ENCODE measurements at places on chromosomes 6 and 20.
A peak's percentile ranks its signal among the peaks of the same experiment; 100 is the strongest.

DNA sequence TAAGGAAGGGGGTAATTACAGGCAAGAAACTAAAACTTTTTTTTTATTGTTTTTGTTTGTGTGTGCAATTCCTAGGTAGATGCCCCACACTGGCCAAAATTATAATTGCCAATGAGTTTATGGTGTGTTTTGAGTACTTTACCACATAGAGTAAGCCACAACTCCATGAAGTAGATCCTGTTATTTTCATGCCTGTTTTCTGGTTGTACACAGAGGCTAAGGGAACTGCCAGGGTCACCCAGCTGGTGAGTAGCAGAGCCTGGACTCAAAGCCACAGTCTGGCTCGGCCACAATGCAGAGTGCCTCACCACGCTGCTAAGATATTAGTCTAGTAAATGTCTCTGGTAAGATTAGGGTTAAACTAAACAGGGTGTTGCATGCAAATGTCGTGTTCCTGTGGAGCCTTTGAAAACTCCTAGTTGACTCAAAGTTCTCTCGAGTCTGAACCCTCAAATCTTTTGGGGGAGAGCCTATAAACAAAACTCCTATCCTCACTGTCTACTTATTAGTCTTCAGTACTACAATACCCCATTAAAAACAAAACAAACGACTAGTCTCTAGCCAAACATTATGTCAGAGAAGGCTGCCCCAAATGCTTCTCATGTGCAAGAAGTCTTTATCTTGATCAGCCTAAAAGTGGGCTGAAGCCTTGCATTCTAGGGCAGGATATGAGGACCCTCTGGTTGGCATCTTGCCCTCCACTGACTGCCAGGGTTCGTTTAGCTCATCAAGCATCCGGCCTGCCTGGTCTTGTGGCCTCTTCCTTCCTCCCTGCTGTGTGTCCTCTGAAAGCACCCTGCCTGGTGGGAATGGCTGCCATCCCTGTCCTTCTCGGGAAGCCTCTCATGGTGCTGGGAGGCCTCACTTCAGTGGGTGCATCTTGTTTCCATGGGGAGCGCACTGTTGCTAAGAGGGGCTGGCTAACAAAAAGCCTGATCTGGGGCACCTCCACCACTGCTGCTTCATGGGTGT is 4.2 kb downstream of the DUSP22 start:
- DNase-seq = no peak

GRCh38 chr6:154202339-154202738 is 154.3 kb downstream of the IPCEF1 start:
- no peak for DNase-seq

- no peak for DNase-seq
Measured at GRCh38 chr6:46271728-46272127, 100.9 kb upstream of the ENPP5 start.

GRCh38 chr20:41984031-41984430 is 365.9 kb upstream of the CHD6 start:
- DNase-seq = no peak

DNA sequence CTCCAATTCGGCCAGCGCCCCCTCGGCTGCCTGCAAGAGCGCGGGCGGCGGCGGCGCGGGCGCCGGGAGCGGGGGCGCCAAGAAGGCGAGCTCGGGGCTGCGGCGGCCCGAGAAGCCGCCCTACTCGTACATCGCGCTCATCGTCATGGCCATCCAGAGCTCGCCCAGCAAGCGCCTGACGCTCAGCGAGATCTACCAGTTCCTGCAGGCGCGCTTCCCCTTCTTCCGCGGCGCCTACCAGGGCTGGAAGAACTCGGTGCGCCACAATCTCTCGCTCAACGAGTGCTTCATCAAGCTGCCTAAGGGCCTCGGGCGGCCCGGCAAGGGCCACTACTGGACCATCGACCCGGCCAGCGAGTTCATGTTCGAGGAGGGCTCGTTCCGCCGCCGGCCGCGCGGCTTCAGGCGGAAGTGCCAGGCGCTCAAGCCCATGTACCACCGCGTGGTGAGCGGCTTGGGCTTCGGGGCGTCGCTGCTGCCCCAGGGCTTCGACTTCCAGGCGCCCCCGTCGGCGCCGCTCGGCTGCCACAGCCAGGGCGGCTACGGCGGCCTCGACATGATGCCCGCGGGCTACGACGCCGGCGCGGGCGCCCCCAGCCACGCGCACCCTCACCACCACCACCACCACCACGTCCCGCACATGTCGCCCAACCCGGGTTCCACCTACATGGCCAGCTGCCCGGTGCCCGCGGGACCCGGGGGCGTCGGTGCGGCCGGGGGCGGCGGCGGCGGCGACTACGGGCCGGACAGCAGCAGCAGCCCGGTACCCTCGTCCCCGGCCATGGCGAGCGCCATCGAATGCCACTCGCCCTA is 963 bp downstream of the FOXF2 start:
- no peak for DNase-seq

- DNase-seq = no peak
Measured at GRCh38 chr20:33688938-33689424, 2.8 kb upstream of the E2F1 start.

- no peak for DNase-seq
Measured at GRCh38 chr6:126631363-126631762, 291.4 kb downstream of the CENPW start.

DNA sequence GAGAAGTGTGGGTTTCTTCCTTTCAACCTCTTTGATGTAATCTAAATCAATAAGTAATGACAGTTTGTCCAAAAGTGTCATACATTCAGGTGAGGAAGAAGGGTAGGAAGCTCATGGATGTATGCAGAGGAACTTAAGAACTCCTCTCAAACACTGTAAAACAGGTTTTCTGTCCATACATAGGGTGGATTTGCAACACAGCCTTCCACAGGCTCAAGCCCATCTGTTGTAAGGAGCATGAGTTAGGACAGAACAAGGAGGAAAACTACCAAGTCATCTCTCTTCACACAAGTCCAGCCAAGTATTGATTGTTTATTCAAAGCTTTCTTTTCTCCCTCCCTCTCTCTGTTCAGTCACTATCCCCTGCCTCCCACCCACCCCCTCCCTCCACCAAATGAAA is 49.0 kb upstream of the CDYL start:
- no peak for DNase-seq

DNA sequence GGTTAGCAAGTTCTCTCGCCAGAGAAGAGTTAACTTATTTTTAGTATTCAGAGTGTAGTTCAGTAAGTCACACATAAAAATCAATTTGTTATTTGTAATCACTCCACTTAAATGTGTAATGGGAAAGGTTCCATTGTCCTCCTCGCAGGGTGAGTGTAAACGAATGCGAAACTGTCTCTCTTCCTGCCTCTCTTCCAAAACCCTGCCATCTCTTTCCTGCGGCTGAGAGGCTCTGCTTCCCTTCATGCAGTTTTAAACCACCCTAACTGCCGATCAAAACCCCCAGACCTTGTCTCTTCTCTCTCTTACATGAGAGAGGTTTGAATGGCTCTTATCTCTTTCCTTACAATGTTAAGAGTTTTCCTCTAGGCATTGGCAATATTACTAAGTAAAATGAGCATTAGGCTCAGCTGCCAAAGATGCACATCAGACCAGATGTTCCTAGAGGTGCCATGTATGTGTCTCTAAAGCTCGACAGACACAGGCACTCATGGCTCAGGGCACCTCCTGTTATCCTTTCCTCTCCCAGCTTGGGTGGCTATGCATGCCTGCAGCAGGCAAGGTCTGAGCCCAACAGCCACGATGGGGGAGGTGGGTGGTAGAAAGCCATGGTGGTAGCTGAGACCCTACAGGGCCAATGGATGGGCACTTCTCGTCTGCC is 91.2 kb downstream of the JARID2 start:
- no peak for DNase-seq

- DNase-seq = no peak
Measured at GRCh38 chr20:60591172-60591799, 633.1 kb downstream of the CDH26 start.

DNA sequence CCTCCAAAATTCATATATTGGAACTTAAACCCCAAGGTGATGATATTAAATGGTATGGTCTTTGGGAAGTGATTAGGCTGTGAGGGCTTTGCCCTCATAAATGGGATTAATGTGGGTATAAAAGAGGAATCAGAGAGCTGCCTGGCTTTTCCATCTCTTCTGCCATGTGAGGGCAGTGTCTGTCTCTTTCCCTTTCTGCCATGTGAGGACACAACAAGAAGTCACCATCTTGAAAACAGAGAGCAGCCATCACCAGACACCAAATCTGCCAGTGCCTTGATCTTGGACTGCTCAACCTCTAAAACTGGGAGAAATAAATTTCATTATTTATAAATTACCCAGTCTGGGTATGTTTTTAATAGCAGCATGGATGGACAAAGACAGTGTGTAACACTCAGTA is 263.0 kb downstream of the PAX1 start:
- DNase-seq = no peak

- DNase-seq = no peak
Measured at GRCh38 chr6:105501826-105502344, 99.0 kb upstream of the PREP start.

GRCh38 chr6:140879946-140880345 is 1252.8 kb upstream of the GJE1 start:
- DNase-seq = no peak

GRCh38 chr6:15819841-15820240 is 157.0 kb upstream of the DTNBP1 start:
- DNase-seq = no peak

GRCh38 chr6:46490425-46491200 is 636 bp downstream of the RCAN2 start:
- DNase-seq = peak; percentile 63

- no peak for DNase-seq
Measured at GRCh38 chr6:121890307-121890910, 455.0 kb downstream of the GJA1 start.

- no peak for DNase-seq
Measured at GRCh38 chr6:115909923-115910546, 150.7 kb downstream of the FRK start.

DNA sequence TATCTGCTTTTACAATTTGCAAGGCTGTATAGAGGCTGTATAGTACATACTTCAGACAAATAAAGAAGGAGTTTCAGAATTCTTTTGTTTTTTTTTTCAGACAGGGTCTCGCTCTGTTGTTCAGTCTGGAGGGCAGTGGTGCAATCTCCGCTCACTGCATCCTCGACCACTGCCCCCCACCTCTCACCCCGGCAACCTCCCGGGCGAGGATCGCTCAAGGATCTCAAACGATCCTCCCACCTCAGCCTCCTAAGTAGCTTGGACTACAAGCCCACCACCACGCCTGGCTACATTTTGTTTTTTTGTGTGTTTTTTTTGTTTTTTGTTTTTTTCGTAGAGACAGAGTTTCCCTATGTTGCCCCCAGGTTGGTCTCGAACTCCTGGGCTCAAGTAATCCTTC is 1.8 kb downstream of the FASTKD5 start:
- DNase-seq = no peak

DNA sequence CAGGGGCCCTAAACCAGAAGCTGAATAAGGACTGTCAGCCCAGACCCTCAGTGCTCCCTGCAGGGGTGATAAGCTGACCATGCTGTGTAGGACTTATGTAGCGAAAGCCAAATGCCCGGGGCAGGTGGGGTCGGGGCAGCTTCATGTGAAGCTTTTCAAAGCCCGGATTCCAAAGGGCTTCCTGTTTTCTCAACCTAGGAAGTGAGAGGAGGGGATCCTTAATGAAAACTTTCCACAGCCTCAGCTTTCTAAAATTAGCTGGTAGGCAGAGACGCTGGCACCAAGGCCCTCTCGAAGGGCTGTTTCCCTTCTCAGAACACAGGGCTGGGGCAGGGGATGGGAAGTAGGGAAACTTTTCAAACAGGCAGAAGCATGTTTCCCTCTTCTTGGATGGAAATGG is 148.9 kb downstream of the NFATC2 start:
- DNase-seq = no peak

DNA sequence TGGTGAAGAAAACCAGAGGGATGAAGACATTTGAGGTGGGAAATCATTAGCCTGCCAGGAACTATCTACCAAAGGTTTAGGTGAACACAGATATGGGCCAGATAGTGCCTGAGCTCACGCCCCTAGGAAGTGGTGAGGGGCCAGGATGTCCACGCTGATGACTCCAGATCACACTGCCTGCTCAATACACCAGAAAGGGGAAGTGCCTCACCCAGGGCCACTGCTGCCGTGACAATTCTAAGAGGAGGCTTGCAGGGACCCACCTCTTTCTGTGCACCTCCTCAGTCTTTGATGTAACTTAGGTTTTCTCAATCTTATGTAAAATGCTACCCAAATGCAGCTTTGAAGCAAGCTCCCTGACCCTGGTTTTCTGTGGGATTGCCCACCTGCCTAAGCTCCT is 5.4 kb upstream of the RAB44 start:
- no peak for DNase-seq

DNA sequence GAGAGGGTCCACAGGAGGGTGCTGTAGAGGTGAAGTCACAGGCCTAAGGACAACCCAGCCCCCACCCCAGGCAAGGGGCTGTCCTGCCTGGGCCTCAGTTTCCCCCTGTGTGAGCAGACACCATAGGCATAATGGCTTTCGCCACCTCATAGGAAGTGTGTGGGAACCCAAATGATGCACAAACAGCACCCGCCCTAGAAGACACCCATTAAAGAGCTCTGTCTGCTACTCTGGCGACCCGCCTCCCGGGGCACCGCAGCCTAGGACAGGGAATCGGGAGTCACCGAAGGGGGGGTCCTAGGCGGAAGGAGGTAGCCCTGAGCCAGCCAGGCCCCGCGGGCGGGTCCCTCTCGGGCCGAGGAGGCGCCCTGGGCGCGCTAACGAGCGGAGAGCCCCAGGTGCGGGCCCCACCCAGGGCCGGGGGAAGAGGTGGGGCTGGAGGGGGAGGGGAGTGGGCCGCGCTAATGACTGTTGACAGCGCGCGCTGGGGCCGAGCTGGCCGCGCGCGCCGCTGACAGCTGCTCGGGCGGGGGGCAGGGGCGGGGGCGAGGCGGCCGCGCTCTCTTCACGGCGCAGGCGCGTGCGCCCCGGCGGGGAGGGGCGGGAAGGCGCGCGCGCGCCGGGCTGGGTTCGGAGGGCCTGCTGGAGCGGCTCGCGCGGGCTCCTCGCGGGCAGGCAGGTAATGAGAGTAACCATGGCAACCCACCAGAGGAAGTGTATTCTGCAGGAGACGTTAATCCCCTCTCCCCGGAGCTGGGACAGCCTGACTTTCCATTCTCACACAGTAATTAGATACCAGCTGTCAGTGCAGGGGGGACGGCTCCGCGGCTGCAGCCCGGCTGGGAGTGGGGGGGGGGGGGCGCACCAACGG is 48.9 kb downstream of the NOL4L start:
- peak; percentile 51 for DNase-seq

DNA sequence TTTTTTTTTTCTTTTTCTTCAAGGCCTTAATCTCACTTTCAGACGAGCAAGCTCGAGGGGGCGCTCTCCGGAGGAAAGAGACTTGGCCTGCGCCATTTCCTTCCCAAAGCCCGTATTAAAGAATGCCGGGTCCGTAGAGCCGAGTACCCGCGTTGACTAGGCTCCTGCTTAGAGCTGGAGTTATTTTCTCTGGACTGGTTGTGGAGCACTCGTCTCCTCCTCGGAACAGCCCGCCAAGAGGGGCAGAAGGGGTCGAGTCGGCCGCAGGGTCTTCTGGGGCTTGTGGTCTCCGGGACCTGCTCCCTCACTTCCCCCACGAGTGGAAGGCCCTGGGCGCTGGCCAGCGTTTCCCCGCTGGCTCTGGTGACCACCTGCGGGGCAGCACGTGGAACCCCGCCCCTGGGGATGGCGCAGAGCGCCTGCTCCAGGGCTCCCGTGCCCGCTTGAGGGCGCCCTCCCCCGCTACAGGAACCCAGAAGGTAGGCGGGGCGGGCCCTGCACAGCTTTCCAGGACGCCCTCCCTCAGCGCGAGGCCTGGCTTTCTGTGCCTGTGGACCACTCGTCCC is 2.7 kb upstream of the MEI4 start:
- peak; percentile 53 for DNase-seq

- no peak for DNase-seq
Measured at GRCh38 chr20:46122071-46122470, 4.0 kb downstream of the CD40 start.
